ENCODE measurements at places on chromosomes 12 and 14.

- H3K4me3 ChIP-seq = no peak overlapping the region
- no peak for DNase-seq
- no peaks in the 10 kb centered on the region for H3K27me3 ChIP-seq
- H3K27ac ChIP-seq = no peak overlapping the region
Measured at GRCh38 chr12:79114896-79115295, 250.3 kb downstream of the SYT1 start.

GRCh38 chr12:14714437-14714836 is 18.0 kb upstream of the GUCY2C start:
- DNase-seq = no peak
- H3K27me3 ChIP-seq = peaks cover 16% of the 10 kb centered on the region
- H3K4me1 ChIP-seq = peaks cover 39% of the 10 kb centered on the region

GRCh38 chr14:93200553-93200952 is 6.3 kb downstream of the GON7 start:
- no peak overlapping the region for H3K27ac ChIP-seq
- peaks cover 14% of the 10 kb centered on the region for H3K36me3 ChIP-seq
- peaks cover under 1% of the 10 kb centered on the region for H3K4me1 ChIP-seq
- no peaks in the 10 kb centered on the region for H3K27me3 ChIP-seq
- no peak overlapping the region for H3K4me3 ChIP-seq

GRCh38 chr14:77482422-77482821 is 16.2 kb downstream of the ISM2 start:
- H3K4me1 ChIP-seq = peaks cover 47% of the 10 kb centered on the region
- peaks cover 8% of the 10 kb centered on the region for H3K27me3 ChIP-seq
- H3K36me3 ChIP-seq = no peaks in the 10 kb centered on the region
- no peak for DNase-seq

- H3K36me3 ChIP-seq = peaks cover 10% of the 10 kb centered on the region
- no peak overlapping the region for H3K4me3 ChIP-seq
- peaks cover 2% of the 10 kb centered on the region for H3K27me3 ChIP-seq
Measured at GRCh38 chr14:59254146-59254910, 65.9 kb downstream of the DAAM1 start.

GRCh38 chr12:93514853-93515252 is 47.5 kb downstream of the MRPL42 start:
- H3K27me3 ChIP-seq = peaks cover 6% of the 10 kb centered on the region
- H3K4me1 ChIP-seq = peaks cover 4% of the 10 kb centered on the region
- DNase-seq = no peak
- no peak overlapping the region for H3K4me3 ChIP-seq
- peaks cover 8% of the 10 kb centered on the region for H3K36me3 ChIP-seq
- no peak overlapping the region for H3K27ac ChIP-seq
